Inflammatory macrophage (primary cell): ENCODE measurements at places on chromosomes 1 and 21.
A peak's percentile ranks its signal among the peaks of the same experiment; 100 is the strongest.

DNA sequence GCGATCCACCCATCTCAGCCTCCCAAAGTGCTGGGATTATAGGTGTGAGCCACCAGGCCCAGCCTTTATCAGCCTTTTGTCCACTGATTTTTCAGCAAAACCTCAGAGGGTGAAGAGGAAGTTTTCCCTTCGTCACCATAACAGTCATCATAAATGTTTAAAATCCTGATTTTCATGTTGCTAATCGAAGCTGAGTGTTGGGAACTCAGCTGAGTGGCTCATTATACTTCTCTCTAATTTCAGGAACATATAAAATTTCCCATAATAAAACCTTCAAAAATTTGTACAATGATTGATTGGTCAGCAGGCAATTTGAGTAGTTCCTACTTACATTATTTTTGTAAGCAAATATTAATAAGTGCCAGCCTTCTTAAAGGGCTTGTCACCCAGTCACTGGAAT lies 31.8 kb upstream of the IFNGR2 start:
- DNase-seq = no peak

- DNase-seq = no peak
Measured at GRCh38 chr1:28887835-28888682, 26.3 kb upstream of the EPB41 start.

- DNase-seq = no peak
Measured at GRCh38 chr1:22287946-22288520, 145.1 kb upstream of the WNT4 start.

DNA sequence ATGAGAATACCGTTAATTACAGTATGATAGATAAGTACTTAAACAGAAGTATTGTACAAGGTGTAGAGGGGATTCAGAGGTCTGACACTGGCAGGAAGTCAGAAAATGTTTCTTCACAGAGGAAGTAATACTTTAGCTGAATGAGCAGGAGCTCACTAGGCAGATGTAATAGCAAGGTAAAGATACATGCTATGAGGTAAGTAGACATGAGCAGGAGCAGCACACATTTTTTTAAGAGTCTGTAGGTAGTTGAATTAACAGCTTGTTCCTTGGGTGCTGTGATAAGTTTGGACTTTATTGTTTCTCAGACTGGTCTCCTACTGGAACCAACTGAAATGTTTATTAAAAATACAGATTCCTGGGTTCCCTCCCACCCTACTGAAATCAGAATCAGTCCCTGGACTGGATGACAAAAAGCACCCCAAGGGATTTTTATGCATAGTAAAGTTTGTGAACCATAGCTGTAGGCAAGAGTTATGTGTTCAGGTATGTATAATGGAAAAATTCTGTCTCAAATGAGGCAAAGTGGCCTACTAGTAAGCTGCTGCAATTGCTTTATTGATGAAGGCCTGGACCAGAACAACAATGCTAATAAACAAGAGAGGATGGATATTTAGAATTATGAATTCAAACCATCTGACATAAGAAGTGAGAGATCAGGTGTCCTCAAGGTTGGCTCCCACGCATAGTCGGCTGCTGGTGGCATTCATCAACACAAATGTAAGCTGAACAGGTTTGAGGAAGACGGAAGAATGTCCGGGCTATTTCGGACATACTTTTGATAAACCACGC lies 902 bp downstream of the AP4B1 start:
- DNase-seq = no peak

DNA sequence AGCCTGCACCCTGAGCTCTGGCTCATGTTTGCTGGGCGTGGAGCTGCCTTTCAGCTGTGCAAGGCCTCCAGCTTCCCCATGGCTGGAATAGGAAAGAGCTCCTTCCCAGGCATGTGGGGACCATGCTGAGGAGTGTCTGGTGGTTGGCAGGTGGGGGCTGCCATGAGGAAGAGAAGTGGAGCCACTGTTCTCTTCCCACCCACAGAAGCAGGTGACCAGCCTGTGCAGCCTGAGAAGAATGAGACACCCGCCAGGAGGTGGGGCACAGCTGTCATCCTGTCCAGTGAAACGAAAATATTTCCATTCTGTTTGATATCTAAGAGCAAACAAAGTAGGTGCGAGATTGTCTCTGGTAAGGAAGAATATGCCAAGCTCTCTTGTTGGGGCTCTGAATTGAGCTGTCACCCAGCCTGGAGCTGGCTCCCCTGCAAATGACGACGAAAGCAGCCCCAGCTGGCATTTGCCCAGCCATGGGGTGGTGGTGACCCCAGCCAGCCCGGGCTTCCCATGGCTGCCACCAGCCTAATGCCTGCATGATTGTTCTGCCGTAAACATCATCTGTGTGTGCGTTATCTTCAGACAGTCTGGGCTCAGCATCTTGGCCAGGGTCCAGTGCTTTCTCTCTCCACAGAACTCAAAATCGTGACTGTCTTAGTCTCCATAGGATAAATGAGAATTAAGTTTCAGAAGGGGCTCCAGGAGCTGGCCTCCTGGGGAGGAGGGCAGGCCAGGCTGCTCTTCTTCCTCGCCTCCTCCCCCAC lies 429.8 kb upstream of the VAMP3 start:
- DNase-seq = no peak

DNA sequence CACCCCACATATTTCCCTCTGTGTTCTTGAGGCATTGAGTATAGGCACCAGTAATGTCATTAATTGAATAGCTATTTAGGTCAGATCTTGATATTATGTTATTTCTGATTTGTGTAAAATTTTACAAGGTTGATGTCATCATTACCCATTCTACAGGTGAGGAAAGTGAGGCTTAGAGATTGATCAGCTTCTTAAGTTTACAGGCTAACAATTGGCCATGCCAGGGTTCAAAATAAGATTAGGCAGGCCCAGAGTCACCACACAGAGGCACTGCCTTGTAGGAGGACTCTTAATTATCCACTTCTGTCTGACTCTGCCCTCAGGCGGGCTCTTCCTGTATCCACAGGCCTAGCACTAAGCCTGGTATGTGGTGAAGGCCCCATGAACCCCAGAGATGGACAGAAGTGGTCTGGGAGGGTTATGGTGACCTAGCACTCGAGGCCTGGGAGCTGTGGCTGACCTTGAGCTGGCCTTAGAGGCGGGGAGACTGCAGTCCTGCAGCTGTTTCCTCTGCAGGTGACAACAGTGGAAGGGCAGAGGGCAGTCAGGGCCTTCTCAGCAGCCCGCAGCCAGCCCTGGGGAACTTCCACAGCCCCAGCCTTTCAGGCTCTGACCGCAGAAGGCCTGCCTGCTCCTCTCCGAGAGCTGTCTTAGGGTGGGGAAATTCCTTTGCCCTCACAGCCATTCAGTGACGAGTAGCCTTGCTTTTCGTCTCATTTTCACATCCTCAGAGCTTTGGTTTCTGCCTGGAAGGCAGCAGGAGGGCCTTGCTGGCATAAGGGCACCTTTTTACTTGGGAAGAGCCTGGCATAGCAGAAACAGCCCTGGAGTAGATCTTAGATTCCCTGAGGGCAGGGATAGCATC lies 12.2 kb downstream of the ZDHHC18 start:
- DNase-seq = no peak

DNA sequence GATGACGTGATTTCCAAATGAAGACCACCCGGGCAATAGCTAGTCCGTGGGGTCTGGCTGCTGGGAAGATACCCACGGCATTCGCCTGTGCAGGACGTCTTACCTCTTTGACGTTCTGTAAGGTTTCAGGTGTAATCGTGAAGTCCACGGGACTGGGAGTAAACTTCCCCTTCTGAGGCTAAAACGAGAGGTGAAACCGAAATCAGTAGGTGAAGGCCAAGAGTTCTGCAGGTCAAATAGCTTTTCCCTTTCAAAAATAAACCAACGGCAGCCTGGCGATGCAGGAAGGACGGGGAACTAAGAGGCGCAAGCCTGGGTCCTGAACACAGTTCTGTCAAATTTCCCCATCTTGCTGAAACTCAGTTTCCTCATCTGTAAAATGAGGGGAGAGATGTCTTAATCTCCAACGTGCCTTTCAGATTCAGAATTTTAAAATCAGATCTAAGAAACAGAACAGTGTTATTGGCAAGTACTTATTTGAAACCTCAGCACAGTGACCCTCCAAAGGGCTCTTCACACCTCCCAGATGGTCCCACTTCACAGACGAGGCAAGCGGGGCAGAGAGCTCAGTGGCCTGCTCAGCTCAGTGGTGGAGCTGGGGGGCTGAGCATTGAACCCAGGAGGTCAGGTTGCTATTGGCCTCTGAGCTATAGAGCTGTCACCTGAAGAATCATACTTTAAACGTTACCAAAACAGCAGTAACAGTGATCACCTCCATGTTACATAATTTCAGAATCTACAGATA lies 34.7 kb downstream of the VPS26C start:
- DNase-seq = no peak

GRCh38 chr1:182380199-182380598 lies 11.4 kb downstream of the GLUL start:
- DNase-seq = no peak

DNA sequence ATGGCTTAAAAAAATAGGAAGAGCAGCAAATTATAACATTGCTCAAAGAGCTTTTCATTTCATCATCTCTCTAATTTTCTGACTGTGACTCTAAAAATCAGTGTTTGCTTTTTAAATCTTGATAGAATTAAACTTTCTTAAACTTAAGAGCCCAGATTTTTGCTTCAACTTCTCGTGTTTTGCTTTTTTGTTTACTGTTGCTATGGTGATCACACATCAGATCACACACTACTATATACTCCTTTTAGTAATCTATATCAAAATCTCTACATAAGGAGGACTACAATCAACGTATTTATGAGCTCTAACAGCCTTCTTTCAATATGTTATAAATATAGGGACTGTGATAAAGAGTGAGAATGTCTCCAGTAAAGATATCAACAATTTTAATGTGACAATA lies 537.3 kb downstream of the KCNT2 start:
- no peak for DNase-seq

GRCh38 chr1:82625537-82625936 lies 824.8 kb downstream of the ADGRL2 start:
- no peak for DNase-seq

DNA sequence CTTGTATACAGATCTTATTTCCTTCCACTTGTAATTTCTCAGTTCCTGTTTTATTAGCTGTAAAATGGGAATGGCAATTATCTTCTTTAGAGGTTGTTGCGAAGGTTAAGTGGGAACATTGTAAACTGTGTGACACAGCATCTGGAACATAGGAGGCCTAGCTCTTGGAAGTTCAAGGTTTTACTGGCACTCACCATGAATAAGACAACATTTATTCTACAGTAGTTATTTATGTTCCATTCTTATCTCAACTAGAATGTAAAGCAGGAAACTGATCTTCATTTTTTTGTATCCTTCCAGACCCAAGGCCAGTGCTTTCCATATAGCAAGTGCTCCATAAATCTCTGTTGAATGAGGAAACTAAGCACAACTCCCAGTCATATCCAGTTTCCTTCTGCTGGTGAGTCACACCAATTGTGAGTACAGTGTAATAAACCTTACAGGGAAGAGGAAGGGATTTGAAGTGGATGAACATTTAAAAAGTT lies 1.4 kb downstream of the BCL10 start:
- peak; percentile 64 for DNase-seq

DNA sequence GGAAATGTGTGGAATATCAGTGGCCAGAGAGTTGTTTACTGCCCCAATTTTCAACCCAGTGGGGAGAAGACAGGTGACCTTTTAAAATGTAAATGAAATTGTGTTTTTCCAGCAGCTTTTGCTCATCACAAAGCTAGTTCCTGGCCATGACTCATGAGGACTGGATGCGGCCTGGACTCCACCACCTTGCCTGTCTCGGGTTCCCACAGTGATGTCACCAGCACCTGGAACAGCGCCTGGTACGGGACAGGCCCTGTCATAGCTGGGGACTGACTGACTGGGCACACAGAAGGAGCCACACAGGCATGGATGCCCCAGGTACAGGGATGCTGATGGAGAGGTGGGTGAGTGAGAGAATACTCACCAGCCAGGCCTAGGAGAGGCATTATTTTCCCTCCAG lies 277.1 kb downstream of the AJAP1 start:
- no peak for DNase-seq

- no peak for DNase-seq
Measured at GRCh38 chr1:41387667-41388091, 26.4 kb downstream of the FOXO6 start.

GRCh38 chr1:28282426-28283407 lies 23.4 kb downstream of the SESN2 start:
- DNase-seq = peak; percentile 81

DNA sequence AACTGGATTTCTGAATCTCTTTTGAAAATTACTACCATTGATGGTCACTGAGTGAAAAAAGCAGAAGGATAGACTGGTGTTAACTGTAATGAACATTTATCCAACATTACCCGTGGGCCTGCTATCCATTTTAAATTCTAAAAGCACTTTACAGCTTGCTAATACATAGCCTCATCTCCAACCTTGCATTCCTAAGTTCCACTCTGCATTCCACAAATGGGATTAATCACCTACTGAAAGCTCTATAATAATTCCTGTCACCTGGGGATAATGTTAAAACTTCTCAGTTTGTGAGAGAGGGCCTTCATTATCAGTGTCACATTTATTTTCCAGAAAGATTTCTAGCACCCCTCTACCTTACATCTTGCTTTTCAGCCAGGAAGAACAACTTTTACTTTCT lies 38.2 kb downstream of the PTPRC start:
- DNase-seq = no peak

DNA sequence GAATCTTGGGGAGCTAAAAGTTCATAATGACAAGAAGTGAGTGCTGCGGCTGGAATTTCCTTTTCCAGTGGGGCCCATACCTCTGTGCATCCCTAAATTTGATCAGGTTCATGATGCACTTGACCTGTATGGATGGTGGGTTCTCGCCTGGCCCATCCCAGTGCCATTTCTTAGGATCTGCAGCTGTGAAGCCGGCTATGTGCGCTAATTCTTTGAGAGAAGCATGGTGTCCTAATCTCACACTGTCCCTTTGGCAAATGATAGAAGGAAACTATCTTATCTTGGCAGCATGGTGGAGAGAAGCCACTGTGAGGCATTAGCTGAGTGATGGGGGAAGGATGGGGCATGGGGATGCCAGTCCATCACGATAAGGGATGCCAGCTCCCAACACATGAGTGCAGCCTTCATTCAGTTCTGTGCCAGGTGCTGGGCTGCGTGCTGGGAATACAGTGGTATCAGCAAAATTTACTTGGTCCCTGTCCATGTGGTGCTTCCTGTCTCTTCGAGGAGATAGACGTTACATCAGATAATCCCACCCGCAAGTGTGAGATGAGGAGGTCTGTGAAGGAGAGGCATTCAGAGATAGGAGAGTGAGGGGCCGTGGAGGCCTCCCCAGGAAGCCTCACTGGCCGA lies 30.5 kb downstream of the STUM start:
- no peak for DNase-seq

DNA sequence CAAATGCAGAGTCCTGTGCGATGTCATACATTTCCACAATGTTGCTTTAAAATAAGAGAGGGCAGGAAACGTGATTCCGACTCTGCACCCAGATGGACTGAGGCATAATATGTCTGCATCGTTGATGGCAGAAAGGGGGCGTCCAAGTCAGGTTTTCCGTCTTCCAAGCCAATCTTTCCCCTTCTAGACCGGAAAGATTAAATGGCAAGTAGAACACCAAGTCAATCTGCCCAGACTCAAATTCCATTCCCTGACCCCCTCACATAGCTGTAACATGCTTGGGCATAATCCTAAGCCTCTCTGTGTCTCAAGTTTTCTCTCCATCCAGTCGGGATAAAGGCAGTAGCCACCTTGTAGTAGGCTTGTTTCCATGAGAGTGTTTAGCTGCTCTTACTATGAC lies 14.4 kb downstream of the PCP4 start:
- no peak for DNase-seq
